ENCODE measurements at places on chromosomes 4 and X.

DNA sequence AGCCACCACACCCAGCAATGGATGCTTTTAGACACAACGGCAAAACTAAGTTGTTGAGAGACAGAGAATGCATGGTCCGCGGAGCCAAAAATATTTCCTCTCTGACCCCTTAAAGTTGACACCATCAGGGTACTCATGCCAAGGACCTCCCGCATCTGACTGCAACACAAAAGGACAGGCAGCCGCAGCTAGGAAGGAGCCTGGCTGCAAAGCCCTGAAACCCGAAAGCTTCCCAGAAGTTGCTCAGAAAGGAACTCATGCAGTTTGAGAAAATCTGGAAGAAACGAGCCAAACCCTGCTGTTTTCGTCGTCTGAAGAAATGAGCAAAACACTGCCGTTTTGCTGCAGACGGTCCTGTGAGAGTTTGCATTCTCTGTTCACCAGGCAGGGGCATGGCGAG lies 16.5 kb downstream of the DHRSX start:
- no peak for DNase-seq

DNA sequence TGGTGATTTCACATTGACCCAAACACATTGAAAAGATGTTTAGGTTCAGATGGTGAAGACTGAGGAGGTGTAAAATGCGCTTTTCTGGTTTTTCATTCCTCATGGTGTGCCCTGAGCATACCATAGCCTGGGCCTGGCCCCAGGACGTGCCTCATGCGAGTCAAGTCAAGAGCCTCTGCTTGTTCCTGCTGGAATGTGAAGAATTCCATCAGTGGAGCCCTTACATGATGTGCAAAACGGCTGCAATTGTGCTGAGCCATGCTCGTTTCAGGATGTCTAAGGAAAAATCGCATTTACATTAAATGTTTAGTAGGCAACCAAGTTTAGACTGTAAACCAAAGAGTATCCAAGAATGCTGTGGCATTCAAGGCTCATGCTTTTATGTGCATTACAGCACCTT lies 34.9 kb downstream of the GYG2 start:
- no peak for DNase-seq

- DNase-seq: no peak
These were observed 122.0 kb upstream of the PUDP start for GRCh38 chrX:7269991-7270390.

DNA sequence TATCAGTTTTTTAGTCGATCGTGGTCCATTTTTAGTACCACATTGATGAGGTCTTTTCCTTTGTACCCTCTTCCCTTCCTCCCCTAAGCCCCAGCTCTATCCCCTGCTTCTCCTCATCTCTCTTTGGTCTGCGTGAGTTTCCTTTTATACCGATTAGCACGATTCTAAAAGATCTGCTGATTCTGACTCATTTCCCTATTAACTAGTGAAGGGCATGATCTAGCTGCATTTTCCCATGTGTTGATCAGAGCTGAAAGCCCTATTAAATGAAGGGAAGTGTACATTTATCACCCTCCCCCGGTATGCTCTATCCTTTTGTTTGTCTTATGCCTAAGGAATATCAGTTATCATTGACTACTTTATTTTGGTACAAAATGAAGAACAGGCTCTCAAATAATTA lies 181.7 kb upstream of the NPY2R start:
- DNase-seq: no peak

GRCh38 chr4:133270021-133270570 lies 121.0 kb downstream of the PCDH10 start:
- no peak for DNase-seq

- no peak for DNase-seq
These were observed 72.1 kb upstream of the MAMLD1 start for GRCh38 chrX:150291014-150291413.

DNA sequence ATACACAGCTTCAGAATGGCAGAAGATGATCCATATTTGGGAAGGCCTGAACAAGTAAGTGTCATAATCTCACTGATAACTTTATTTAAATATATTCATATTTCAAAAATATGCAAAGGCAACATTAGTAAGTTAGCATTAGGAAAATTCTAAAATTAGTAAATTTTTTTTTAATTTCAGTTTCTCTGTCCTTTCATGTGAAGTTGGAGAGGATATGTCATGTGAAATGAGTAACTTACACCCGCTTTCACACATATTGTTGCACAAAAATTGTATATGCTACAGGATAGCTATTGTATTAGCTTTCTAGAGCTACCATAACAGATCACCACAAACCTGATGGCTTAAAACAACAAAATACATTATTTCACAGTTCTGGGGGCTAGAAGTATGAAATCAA lies 24.3 kb downstream of the NFKB1 start:
- no peak for DNase-seq

DNA sequence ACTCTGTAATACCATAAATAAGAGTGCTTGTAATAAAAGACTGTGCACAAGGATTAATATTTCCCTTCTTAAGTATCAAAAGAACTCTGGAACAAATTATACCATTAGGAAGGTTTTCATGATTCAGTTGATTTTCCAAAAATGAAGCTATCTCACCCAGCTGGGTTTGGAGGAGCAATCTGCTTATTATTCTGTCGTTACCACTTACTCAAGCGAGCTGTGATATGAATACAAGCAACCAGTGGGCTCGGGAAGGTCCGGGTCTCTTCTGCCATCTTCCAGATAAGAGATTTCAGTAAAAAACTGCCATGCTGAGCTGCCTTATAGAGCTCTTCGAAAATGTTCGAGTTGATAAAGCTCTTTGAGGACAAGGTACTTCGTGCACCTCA lies 15.3 kb downstream of the SMIM20 start:
- no peak for DNase-seq

GRCh38 chr4:146814750-146815149 lies 130.9 kb downstream of the TTC29 start:
- no peak for DNase-seq

DNA sequence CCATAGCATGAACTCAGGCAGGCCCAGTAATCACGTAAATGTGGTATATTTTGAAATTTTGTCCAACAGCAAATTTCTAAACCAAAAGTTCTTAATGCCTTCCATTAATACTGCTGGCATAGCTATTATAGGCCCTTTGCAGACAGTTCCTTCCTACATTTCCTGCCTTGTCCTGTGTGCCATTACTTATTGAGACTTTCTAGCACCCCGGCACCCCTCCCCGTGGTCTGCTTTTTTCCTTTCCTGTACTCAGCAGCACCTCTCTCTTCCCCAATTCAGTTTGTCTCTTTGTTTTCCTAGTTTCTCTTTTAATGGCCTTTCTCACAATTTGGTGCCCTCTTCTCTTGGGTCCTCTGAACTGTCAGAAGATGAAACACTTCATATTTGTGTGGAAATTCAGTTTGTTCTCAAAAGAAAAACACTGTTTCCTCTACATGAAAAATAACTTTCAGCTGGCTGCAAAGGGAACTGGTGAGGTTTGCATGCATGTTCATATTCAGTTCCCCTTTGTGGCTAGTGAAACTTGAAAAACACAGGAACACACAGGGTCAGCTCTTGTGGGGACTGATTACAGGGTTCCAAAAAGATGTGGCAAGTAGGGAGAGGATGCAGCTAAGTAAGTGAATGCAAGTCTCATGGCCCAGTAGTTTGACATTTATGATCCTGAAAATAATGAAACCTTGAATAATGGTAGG lies 17.1 kb downstream of the GPR34 start:
- no peak for DNase-seq

DNA sequence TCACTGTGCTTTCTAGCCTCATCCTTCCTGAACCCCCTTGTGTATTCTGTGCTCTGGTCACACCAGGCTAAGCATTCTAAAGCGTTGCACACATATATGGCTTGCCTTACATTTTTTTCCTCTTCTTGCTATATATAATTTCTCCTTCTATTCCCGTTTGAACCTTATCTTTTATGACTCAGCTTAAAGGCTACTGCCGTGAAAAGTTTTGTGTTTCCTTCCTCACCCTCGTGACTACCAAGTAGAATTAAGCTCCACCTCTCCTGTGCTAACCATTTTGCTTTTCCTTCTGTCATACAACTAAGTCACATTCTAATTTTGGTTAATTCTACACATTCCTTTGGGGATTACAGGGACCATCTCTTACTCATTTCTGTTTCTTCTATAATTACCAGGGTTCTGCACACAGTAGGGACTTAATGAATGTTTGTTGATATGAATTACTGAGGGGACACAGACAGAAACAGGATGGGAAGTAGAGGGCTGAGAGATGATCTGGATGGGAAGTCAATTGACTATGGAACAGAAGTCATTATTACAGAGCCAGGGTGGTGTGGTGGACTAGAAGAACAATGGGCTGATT lies 67.1 kb downstream of the DOCK11 start:
- no peak for DNase-seq

GRCh38 chrX:18981124-18981807 lies 2.6 kb downstream of the PHKA2 start:
- DNase-seq: no peak

DNA sequence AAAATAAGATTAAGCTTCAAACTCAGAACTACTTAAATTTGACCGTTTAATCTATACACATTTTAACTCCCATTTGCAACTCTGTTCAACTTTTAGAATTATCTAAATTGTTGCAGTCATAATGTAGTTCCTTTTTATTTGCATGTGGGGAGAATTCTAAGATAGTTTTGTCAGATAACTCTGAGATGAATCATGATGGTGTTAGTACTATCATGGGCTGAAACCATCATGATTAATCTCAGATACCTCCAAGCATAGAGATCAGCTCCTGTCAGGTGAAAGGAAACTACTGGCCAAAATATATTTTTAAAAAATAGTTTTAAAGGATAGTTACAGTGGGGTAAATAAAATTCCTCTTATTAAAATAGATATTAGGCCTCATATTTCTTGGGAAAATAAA lies 39.0 kb downstream of the FBXO8 start:
- no peak for DNase-seq

DNA sequence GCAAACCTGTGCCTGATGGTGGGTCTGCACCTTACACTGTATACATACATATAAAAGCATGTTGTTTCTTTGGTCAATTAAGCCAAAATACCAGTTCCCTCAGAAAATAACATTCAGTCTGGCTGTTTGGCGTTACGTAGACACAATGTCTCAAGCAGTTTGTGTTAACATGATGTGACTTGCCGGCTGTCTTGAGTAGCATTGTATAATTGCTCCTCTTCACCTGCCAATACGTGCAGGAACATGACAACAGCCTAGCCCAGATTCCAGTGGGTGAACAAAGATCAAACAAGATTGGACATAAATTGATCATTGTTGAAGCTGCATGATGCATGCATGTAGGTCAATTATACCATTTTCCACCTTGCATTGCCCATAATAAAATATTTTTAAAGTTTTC lies 102.3 kb downstream of the F11 start:
- no peak for DNase-seq

DNA sequence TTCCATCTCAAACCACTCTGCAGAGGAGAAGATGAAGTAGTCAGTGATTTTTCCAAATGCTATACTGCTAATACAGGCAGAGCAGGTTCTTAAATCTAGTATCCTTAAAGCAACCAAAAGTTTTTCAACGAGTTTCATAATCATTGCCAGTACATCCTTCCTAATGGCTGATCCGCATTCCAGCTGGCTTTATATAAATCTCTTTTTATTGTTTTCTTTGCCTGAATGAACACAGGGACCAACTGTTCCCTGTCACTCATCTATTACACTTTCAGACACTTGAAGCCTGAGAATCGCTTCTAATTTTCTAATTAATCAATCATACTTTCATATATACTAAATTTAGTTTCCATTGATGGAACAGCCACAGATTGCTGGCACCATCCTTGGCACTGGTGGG lies 508.6 kb downstream of the RAB28 start:
- no peak for DNase-seq

DNA sequence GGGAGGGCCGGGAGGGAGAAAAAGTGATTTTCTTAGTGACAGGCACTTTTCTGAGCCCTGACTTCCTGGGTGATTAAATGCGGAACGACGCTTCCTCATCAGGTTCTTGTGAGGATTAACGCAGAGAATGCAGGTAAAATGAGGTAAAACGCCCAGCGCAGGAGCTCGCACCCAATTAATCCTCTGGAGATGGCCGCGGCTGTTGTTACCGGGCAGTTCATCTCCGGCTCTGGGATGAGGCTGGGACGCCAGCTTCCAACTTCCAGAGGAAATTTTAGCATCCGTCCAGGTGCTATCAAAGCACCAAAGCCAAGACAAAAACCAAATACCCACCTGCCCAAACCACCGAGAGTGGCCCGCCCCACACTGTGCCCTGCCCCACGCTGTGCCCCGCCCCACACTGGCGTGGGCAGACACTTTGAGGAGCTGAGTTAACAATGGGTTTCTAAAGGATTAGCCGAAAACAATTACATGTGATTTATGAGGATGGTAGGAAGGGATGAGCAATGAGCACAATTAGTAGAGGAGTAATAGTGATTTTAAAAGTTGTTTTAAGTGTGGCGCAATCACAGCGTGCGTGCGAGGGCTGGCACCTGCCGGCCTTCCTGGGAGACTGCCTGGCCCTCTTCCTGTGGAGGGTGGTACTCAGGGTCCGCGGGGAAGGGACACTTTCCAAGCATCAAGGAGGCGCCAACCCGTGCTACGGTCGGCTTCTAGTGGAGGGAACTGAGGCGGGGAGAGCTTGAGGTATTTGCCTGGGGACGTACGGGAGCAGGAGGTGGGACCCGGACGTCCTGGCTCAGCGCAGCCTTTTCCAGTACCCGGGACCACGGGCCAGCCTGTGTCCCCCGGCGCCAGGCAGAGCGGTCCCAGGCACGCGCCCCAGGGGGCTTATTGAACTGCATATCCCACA lies 41.6 kb upstream of the ADRA2C start:
- no peak for DNase-seq

- no peak for DNase-seq
These were observed 295.2 kb upstream of the DIAPH2 start for GRCh38 chrX:96389281-96390047.

DNA sequence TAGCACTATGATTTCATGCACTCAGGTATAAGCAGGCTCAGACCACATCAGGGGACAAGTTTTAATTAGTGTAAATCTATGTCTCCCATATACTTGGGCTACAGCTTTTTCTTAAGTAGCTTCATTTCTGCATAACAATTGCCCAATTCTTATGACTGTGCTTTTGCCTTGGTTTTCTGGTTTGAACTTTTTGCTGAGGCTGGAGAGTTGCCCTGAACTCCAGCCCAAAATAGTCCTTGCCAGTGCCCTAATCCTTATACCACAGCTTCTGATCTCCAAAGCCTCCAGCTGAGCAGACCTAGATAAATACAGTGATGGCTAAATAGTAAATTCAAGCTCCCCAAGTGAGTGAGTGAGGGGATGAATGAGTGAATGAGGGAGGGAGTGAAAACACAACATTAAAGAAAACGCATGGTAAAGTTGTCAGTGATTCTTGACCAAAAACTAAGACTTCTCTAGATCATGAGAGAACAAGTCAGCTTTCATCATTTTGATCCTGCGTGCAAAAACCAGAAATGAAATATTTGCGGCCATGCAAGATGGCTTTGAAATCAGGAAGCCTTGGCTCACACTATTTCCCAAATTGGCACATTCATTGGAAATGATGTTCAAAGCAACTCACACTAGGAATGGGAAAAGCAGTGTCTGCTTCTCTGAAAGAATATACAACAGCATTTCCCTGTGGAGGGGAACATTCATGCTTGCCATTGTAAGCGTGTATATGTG lies 437.1 kb upstream of the CTSO start:
- DNase-seq: no peak

DNA sequence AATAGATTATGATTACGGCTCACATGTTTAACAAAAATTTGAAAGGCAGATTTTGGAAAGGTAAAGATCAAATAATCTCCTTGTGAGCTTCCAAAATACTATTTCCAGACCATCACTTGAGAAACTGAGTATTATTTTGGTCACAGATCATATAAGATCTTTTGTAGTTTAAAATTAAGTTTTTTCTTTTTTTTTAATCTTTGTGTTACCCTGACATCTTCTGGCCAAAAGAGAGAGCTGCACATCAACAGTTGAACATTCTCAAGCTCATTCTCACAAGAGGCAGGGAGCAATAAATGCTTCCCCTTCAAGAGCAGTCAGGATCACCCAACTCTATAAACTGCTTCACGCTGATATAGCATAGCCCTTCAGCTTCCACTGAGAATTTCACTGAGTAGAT lies 15.9 kb downstream of the TMEM192 start:
- peak; percentile 28 for DNase-seq

Data from D721Med (cell line).